ENCODE measurements at places on chromosomes 7 and 10. TPM values are rescaled to one million over a fixed set of nuclear protein-coding genes. Genes with fewer than 3 reads are reported as not detected.

The FGFBP3 gene
- 2.4 TPM for total RNA-seq

The TMEM213 gene
- not detected for total RNA-seq

The GIMAP6 gene
- total RNA-seq = not detected

The LIPF gene
- not detected for total RNA-seq

The PON1 gene
- 1.0 TPM for total RNA-seq

The CDK1 gene
- 91.7 TPM for total RNA-seq

The KIAA1217 gene
- total RNA-seq = 1.9 TPM

The FKBP14 gene
- 9.5 TPM for total RNA-seq

The SVIL gene
- total RNA-seq = 22.7 TPM

The FFAR4 gene
- total RNA-seq = 0.22 TPM

The LRRTM3 gene
- total RNA-seq = not detected

The GATA3 gene
- 3.8 TPM for total RNA-seq

The FAM25C gene
- 2.4 TPM for total RNA-seq

The SEMA3D gene
- not detected for total RNA-seq

The EBF3 gene
- 0.20 TPM for total RNA-seq

Measured in A549 treated with ZK216348 at 1 μM for 4 hours (cell line).